ENCODE measurements at places on chromosomes 13 and 19.

DNA sequence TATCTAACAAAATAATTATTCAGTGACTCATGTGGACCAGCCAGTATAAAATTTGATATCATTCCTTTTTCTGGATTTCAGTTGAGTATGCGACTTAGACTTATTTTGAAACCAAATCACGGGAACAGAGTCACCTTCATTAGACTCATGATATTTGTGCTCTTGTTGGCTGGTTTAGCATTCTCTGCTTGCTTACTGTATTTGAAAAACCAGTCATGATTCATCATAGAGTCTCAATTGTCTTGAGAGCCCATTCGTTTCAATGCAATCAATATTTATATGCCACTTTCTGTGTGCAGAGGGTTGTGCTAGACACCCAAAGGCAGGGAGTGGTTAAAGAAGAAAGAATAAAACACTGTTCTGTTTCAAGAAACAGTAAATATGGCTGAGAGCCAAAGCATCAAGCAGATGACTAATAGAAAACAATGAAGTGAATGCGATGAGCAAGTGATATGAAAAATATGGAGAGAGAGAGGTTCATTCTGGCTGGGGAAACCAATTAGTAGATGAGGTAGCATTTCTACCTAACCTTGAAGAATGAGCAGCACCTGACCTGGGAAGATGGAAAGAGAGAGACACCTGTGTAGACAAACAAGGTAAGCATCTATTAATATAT lies 99.6 kb upstream of the MBNL2 start:
- DNase-seq: no peak

- DNase-seq: no peak
These were observed 6.6 kb downstream of the MEGF8 start for GRCh38 chr19:42332059-42332458.

GRCh38 chr19:18646535-18647370 lies 9.9 kb downstream of the KLHL26 start:
- no peak for DNase-seq

- no peak for DNase-seq
These were observed 162.2 kb downstream of the KDM4B start for GRCh38 chr19:5131031-5131505.

GRCh38 chr19:3220576-3220975 lies 3.9 kb upstream of the CELF5 start:
- DNase-seq: no peak

DNA sequence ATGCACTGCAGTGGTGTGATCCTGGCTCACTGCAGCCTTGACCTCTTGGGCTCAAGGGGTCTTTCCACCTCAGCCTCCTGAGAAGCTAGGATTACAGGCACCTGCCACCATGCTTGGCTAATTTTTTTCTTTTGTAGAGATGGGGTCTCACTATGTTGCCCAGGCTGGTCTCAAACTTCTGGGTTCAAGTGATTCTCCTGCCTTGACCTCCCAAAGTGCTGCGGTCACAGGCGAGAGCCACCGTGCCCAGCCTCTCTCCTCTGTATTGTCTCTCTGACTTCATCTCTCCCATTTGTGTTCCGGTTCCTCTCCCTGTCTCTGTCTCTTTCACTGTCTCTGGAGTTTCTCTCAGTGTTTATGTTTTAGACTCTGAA lies 1.7 kb upstream of the C19orf85 start:
- no peak for DNase-seq

Data from stimulated activated CD4-positive, alpha-beta T cell treated with anti-CD3 and anti-CD28 coated beads, Interleukin-12 subunit alpha, Interleukin-12 subunit beta, amount 100 ng/mL, for 4 hours (primary cell).